NCI-H187 (cell line): ENCODE measurements at places on chromosomes 11 and 22.

DNA sequence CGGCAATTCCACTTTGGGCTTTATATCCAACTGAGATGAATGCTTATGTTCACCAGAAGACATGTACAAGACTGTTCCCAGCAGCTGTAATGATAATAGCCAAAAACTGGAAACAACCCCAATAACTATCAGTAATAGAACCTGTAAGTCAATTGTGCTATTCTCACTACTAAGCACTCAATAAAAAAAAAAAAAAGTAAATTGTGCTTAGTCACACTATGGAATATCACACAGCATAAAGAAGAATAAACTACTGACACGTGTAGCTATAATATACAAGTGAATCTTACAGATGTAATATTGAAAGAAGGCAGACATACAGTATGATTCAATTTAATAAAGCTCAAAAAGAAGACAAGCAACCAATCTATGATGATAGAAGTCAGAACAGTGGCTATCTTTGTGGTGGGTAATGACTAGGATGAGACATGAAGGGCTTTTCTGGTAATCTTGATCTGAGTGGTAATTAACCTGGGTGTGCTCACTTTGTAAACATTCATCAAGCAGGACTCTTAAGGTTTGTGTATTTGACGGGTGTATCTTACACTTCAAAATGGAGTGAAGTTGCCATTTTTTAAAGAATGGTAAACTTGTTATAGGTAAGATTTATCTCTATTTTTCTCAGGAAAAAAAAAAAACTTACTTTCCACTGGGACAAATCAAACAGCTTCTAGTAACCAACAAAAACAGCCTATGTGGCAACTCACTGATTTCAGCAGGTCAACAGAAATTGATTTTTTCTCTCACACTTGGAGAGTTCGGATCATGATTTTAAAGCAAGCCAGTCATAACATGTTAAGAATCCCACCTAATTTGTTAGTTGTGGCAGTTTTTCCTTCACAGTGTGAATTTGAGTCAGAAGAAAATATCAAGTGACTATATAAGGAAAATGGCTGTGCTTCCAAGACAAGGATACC lies 84.2 kb downstream of the CCDC83 start:
- DNase-seq, result no peak

DNA sequence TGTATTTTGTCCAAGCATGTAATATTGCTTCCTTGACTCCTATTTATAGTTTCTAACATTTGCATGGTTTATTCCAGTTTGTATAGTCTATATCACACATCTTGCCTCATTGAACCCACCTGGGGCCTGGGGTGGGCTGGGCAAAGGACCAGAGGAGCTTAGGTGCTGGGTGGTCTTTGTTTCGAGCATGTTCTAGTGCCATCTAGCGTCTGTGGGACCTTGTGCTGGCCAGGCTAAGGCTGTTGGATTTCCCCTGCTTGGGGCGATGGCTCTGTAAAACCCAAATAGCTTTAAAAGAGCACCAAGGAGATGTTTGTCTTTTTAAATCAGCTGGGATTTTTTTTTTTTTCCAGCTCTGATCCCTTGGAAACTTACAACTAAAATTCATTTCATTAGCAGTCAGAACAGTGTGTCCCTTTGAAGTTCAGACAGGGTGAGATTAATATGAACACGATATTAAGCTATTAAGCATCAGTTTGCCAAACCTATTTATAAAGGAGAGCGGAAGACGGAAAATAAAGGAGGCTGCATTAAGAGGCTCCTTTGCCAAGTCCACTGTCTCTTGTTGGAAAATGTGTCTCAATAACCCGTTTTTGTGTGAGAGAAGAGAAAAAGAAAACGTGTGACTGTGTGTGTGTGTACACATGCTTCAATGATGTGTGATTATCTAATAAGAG lies 157.4 kb downstream of the COMMD9 start:
- no peak for DNase-seq

- DNase-seq, result no peak
Measured at GRCh38 chr11:111966678-111967077, 29.5 kb downstream of the DIXDC1 start.

DNA sequence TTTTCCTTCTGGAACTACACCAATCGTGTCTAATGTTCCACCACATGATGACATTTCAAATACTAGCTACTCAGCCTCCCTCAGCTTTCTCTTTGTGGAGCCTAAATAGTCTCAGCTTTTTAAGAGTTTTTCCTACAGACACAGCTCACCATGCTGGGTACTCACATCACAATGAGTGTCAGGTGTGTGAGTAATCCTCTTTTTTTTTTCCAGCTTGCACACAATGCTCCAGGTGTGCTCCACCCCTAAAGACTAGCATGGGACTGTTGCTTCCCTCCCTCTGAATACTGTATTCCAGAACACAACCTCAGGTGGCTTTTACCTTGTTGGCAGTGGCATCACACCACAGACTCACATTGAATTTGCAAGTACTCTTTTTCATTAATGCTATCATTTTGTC lies 11.7 kb downstream of the BTG4 start:
- DNase-seq, result no peak
